ENCODE measurements at places on chromosomes 1 and 21. TPM values are rescaled to one million over a fixed set of nuclear protein-coding genes. Genes with fewer than 3 reads are reported as not detected.

KRTAP10-8 gene
- not detected for total RNA-seq

OLIG1 gene
- 0.34 TPM for total RNA-seq

OXCT2 gene
- 0.19 TPM for total RNA-seq

OR10Z1 gene
- total RNA-seq: not detected

LRRC41 gene
- total RNA-seq: 40.4 TPM

Measured in naive thymus-derived CD4-positive, alpha-beta T cell (primary cell).